ENCODE measurements at places on chromosomes 12 and 14.

- DNase-seq = no peak
Measured at GRCh38 chr12:17076028-17076744, 470.2 kb upstream of the LMO3 start.

DNA sequence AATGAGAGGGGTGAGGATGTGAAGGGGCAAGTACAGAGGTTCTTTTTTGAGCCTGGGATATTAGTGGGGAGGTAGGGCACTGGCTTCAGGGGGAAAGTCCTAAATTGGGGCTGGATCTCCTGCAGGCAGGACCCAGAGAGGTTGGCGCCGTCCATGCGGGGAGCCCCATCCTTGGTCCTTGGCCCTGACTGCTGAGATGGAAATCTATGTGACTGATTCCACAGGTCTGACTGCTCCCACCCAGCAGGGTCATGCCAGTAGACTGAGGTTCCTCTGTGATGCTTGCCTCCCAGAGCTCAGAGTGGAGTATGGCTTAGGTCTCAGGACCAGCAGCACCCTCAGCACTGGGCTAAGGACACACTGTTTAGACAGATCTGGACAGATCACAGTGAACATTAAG is 988.6 kb upstream of the TMEM132C start:
- DNase-seq = no peak

- no peak for DNase-seq
Measured at GRCh38 chr12:92929983-92930382, 888 bp upstream of the EEA1 start.

DNA sequence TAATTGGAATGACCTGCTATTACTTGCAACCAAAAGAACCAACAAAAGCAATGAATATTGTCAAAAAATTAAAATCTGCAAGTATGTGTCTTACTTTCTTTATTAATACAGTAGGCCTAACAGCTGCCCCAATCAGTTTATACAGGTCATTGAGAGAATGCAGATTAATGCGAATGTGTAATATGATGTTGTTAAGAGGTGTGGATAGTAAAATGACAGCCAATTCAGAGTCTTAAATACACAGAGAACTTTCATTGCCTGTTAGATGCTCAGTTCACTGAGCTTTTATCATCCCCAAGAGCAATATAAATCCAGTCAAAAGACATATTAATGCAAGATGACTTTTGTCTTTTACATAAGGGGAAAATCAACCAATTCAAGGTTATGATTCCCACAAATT is 58.7 kb downstream of the STXBP6 start:
- no peak for DNase-seq

DNA sequence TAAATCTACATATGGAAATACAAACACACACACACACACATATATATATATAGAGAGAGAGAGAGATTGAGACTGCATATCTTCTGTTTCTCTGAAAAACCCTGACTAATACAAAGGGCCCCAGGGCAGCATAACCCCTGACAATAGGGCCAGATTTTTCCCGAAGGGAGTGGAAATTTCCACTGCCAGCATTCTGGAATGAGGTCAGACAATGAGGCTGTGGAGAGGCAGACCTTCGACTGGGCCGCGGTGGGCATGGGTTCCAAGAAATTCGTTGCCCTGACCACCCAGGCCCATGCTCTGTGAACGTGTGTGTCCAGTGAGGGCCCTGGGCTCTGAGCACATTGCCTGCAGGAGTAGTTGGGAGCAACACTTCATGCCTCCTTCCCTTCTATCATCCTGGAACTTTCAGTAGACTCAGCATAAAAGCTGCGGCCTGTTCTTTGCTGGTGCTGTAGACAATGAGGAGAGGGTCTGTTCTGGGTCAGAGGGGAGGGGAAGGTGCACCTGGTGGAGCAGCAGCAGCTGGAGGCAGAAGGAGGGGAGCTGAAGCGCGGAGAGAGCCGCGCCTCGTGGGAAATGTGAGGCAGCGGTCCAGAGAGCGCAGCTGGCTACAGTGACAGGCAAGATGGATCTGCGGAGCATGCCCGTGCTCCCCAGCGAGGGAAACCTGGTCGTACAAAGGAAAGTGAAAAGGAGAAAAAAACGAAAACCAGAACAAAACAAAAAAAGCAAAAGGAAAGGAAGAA is 25.6 kb upstream of the CCDC60 start:
- peak; percentile 71 for DNase-seq

DNA sequence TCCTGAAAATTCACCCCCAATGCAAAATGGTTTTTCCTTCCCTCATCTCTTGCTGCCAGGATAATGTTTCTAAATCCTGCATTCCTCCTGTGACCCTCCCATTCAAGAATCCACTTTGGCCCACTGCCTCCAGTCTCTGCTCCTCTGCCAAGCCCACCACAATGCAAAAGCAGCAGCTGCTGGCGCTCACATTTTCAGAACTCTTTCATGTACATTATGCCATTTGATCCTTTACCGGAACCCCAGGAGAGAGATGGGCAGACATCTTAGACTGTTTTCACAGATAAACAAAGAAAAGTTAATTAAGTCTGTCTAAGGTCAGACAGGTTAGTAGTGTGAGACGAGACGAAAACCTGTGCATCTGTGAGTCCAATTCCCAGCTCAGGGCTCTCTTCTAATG is 12.9 kb downstream of the LRIG3 start:
- DNase-seq = peak; percentile 54

- DNase-seq = no peak
Measured at GRCh38 chr12:27034607-27035293, 12.4 kb downstream of the MED21 start.

DNA sequence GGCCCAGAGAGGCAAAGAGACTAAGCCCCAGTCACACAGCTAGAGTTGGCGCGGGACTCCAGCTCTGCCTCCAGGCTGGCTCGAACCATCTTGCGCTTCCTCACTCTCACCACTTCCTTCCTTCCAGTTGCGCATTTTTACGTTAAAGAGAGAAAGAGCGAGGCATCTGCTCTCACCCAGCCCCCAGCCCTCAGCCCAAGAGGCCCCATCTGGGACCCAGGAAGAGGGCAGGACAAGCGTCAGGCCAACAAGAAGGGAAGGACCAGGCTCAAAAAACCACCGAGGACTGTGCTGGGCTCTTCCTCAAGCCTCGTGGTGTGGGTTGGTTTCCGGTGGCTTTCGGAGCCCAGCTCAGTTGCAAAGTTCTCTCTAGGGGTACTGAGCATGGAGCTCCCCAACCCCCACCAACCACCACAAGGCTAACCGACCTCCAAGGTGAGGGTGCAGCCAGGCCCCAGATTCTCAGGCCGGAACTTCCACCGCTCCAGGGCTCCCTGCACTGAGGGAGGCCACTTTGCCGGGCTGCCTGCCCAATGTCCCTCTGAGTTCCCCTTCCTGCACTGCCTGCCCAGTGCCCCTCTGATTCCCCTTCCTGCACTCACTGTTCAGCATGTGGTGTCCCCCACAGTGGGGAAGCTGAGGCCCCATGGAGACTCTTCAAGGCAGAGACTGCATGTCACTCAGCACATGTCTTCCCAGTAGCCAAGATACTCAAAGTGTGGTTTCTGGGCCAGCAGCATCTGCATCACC is 35.9 kb downstream of the TESC start:
- DNase-seq = no peak

- no peak for DNase-seq
Measured at GRCh38 chr12:128073937-128074336, 193.0 kb upstream of the TMEM132C start.

DNA sequence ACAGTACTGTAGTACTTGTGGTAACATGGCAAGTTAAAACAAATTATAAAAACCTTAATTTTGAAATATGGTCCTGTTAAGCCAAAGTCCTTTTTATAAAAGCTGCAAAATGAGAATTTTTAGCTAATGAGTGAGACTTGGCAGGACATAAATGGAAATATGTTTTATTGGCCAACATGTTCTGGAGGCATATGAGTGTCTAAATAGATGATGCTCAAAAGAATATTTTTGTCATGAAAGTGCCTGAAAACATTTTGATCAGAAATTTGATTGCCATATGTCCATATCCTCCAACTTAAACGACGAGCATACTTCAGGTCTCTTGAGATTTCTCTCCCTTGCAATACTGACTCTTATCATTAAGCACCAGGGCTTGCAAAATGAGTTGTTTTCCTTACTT is 972.6 kb downstream of the TMTC2 start:
- no peak for DNase-seq

DNA sequence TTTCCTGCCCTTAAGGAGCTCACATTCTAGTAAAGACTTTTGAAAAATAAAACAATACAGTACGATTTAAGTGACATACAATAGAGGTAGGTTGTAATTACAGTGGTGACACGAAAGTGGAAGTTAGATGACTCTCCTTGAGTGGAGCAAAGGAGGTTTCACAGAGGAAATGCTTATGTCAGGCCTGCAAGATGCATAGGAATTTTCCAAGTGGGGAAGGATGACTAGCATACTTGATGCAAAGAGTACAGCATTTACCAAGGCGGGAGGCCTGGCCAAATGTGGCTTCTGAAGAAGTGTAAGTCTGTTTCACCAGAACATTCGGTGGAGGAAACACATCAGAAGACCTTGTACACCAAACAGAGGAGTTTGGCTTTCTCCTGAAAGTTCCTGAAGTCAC is 55.2 kb downstream of the ERO1A start:
- no peak for DNase-seq

GRCh38 chr12:90790747-90791146 is 164.2 kb downstream of the CCER1 start:
- DNase-seq = no peak

DNA sequence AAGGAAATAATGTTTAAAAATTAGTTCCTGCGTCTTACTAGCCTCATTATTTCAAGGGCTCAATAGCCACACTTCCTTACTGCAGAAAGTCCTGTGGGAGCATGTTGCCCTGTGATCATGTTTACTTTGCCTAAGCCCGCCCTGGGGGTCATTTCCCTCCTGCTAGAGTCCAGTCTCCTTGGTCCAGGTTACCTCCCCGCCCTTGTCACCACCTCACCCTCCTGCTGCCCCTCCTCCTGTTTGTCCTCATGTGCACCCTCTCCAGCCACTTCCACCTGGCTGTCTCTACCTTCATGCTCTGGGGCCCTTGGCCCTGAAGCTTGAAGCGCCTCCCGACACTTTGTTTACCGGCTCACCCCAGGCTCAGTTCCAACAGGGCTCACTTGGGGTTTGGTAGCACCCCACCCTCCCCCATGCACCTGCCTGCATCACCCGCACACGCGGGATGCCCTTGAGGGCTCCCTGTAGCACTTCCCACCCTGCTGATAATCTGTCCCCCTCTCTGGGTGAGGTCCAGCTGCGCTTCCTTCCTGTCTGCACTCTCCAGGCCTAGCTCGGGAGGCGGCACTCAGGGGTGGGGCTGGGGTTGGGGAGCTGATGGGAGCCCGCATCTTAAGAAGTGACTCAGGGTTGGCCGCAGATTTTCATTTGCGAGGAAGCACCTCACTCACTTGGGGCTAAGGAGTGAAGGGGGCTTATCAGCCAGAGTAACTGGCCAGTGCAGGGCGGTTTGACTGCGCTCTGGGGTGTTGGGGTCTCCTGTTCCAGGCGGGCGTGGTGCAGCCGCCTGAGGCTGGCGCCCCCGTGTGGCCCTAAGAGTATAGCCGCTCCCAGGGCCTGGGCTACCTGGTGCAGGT is 40.1 kb downstream of the SMIM41 start:
- DNase-seq = no peak

DNA sequence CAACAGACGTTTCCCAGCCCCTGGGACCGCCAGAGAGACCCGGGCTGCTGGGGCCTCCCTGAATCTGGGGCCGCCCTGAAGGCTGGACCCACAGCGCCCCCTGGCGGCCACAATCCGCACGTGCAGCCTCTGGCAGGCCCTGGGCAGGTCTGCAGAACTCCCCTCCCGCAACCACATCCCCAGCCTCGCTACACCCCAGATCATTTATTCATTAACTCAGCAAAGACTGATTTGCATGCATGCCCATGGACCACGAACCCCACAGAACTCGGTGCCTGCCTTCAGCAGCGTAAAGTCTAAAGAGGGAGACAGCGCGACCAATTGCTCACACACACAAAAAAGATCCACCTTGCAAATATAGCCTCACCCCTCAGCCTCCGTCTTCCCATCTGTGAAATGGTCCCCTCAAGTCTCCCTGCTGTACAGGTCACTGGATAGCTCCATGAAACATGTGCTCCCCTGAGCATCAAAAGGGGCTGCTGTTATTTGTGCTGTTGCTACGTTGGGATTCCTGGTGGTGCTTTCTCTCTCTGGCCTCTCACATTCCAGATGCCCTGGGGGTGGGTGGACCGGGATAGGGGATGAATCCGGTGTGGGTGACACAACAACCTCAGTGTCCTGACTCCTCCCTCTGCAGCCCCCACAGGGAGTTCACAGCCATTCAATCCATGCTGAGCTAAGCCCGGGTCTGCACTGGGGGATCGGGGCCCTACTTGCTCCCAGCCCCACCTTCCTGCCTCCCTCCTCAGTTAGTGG is 96.4 kb downstream of the SCARB1 start:
- peak; percentile 89 for DNase-seq

DNA sequence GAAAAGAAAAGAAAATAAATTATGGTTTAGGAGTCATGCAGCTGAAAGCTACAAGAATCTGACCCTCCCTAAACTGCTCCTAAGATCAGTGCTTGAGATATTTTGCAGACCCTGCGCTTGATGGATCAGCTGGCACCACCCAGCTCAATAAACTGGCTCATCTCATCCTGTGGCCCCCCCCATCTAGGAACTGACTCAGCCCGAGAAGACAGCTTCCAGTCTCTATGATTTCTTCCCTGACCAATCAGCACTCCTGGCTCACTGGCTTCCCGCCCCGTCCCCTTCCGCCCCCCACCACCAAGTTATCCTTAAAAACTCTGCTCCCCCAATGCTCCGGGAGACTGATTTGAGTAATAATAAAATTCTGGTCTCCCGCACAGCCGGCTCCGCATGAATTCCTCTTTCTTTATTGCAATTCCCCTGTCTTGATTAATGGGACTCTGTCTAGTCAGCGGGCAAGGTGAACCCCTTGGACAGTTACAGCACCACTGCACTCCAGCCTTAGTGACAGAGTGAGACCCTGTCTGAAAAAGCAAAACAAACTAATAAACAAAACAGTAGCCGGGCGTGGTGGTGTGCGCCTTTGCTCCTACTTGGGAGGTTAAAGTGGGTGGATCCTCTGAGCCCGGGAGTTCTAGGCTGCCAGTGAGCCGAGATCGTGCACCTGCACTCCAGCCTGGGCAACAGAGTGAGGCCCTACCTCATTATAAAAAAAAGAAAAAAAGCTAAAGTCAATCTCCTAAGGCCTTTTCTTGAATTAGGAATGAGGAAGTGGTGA is 24.5 kb upstream of the SPTLC2 start:
- peak; percentile 2 for DNase-seq

DNA sequence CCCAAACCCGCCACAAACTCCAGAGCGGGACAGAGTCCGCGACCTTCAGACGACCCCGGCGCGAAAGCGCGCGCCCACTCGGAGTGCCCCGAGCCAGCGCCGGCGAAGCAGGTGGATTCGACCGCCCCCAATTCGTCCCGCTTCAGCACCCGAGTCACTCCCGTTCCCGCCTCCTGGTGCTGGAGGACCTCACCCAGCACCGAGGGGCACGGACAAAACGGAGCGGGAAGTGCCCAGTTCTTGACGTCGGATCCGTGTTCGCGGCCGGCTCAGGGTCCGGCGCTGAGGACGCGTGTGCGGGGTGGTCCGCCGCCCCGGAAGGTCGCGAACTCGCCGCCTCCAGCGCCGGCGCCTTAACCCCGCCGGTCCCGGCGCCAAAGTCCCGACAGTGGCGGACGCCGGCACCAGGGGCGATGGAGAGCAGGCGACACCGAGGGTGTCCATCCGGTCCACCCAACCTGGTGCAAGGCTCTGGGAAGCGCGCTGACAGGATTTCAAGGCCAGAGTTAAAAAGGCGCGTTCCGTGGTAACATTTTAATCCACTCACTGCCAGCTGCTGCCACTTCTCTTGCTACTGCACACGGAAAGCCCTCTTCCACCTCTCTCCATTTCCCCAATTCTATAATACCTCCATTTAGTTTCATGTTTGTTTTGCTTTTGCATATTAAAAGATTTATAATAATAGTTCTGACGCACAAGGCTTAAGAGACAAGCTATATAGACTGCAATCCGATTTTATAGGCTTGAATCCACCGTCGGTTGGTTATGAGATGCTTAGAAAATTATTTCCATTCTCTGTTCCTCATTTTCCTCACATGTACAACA is 240.0 kb upstream of the CPNE8 start:
- DNase-seq = peak; percentile 72
